Kasumi-1 (cell line): ENCODE measurements at places on chromosomes 11 and 22.

DNA sequence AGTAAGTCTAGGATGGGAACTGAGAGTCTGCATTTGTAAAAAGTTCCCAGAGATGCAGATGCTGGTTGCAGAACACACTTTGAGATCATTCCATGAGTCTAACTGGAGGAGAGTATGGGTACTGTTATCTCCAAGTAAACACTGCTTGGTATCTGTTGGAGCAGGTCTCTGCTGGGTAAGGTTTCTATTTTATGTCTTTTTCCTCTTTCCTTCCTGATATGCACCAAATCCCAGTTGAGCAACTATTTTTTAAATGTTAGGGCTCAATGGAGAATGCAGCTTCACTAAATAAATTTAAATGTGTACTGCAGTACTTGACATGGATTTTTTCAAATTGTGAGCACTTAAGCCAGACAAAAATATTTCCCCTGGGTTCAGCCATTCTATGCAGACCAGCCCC, 48.5 kb downstream of the BDNF start:
- DNase-seq, result no peak

- no peak for DNase-seq
These were observed 5.7 kb upstream of the CDC42EP2 start for GRCh38 chr11:65309006-65309405.

- DNase-seq, result no peak
These were observed 186.0 kb downstream of the CEP164 start for GRCh38 chr11:117513666-117514065.

DNA sequence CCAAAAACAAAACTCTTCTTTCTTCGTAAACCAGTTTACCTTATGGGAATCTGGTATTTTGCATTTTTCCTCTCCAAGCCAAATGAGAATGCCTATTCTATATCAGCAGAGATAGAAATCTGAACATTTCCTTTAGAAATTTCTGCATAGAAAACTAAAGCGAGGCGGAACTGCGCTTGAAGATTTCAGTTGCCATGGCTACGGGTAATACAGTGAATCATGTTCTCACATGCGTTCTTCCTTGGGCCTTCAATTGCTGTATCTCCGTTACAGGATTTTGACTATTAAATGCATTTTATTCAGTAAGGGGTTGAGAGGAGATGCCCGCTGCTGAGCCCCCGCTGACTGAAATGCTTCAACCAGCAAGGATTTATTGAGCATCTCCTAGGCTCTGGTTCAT, 108.2 kb upstream of the CRYBB3 start:
- DNase-seq, result no peak

- no peak for DNase-seq
These were observed 87.6 kb downstream of the UVRAG start for GRCh38 chr11:75902631-75903030.

GRCh38 chr22:50140615-50141014, 29.9 kb upstream of the PANX2 start:
- DNase-seq, result no peak
